Uterus (tissue), 4 donors: ENCODE measurements at places on chromosomes 12 and 14. TPM values are rescaled to one million over a fixed set of nuclear protein-coding genes. Genes with fewer than 3 reads are reported as not detected.
A peak's percentile ranks its signal among the peaks of the same experiment; 100 is the strongest.

Gene CPNE6
- 0.76 TPM for total RNA-seq

Gene PLCZ1
- not detected for total RNA-seq

Gene PRR4
- 3.0 TPM for total RNA-seq

Gene KERA
- total RNA-seq: not detected

Gene NPAS3
- total RNA-seq: 9.6 TPM

Gene CFAP251
- 135 TPM for total RNA-seq

Gene BCAT1
- 221 TPM for total RNA-seq

GRCh38 chr12:104478396-104479122 is 21.8 kb downstream of the CHST11 start:
- no peaks in the 10 kb centered on the region for H3K36me3 ChIP-seq
- DNase-seq: no peak
- H3K27me3 ChIP-seq: no peaks in the 10 kb centered on the region
- H3K4me3 ChIP-seq: no peak overlapping the region

- H3K4me3 ChIP-seq: no peak overlapping the region
- no peak for DNase-seq
- no peaks in the 10 kb centered on the region for H3K4me1 ChIP-seq
- no peaks in the 10 kb centered on the region for H3K36me3 ChIP-seq
- no peaks in the 10 kb centered on the region for H3K27me3 ChIP-seq
- H3K27ac ChIP-seq: no peak overlapping the region
Observed at GRCh38 chr12:90502070-90502469, 452.9 kb downstream of the CCER1 start.

DNA sequence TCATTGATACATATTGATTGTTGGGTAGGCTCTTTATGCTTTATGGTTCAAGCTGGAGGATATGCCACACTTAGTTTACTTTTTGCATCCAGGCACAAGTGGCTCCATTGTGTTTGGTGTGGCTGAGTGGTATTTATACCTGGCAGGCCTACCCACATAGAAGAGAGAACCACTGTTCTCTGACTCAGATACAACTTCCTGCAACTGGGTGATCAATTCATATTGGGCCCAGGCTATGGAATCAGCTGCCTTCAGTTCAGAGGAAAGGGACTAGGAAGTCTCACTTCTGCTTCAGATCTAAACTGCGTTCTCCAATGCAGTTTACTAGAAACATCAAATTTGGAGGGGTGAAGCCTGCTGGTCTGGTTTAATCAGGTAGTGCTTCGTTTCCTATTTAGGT is 49.8 kb upstream of the LRRK2 start:
- H3K27ac ChIP-seq: no peak overlapping the region
- no peaks in the 10 kb centered on the region for H3K27me3 ChIP-seq
- no peaks in the 10 kb centered on the region for H3K36me3 ChIP-seq
- DNase-seq: no peak
- no peak overlapping the region for H3K4me3 ChIP-seq
- no peaks in the 10 kb centered on the region for H3K4me1 ChIP-seq

DNA sequence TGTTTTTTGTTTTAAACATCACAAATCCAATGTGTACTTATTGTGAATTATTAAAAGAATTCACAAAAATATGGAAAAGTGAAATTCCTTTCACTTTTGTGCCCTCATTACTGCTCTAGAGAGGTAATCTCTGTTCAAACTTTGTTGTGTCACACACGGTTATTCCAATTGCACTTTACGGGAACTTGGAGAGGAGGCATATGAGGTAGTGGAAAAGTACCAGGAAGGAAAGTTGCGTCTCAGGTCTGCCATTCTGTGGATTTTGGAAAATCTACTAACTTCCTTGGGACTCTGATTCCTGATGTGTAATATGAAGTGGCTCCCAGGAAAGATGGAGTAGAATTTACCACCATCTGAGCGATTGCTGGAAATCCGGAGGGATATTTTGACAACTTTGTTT is 90.9 kb upstream of the DCN start:
- H3K27me3 ChIP-seq: no peaks in the 10 kb centered on the region
- DNase-seq: no peak
- H3K4me1 ChIP-seq: peaks cover 9% of the 10 kb centered on the region
- no peaks in the 10 kb centered on the region for H3K36me3 ChIP-seq
- no peak overlapping the region for H3K4me3 ChIP-seq

DNA sequence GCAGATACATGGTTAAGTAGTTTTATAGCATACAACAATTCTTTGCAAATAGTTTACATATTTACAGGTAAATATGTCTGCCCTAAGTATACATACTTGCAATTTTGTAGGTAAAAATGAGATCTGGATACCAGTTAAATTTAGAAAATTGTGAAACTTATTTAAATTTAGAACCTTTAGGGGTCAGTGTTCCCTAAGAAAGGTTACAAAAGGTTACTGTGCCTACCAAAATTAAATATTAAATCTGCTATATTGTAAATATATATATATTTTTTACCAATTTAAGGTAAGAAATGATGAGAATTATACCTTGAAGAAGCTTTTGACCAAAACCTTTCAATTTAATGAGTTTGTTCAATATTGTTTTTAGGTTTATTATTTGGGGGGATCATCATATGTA is 54.0 kb downstream of the MIPOL1 start:
- H3K27me3 ChIP-seq: no peaks in the 10 kb centered on the region
- DNase-seq: no peak
- no peaks in the 10 kb centered on the region for H3K4me1 ChIP-seq
- no peak overlapping the region for H3K4me3 ChIP-seq
- H3K36me3 ChIP-seq: no peaks in the 10 kb centered on the region

DNA sequence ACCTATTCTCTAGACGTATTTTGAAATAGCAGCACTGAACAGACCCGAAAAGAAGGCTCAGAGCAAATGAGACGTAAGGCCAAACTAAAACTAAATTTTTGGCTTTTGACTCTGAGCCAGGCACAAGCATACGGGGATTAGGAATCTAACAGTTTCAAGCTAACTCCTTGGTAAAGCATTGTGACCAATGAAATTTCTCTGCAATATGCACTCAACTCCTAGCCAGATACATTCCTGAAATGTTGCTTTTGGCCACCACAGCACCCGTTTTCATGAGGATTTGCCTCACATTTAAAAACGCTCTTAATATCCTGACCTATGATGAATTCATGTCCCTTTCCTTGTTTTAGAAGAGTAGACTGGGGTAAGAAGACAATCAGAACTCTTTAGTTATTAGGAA is 53.1 kb upstream of the NPFF start:
- DNase-seq: no peak
- H3K4me3 ChIP-seq: no peak overlapping the region
- H3K27me3 ChIP-seq: no peaks in the 10 kb centered on the region
- H3K27ac ChIP-seq: no peak overlapping the region
- peaks cover 9% of the 10 kb centered on the region for H3K4me1 ChIP-seq

- H3K36me3 ChIP-seq: no peaks in the 10 kb centered on the region
- H3K27me3 ChIP-seq: peaks cover 5% of the 10 kb centered on the region
- H3K27ac ChIP-seq: no peak overlapping the region
Observed at GRCh38 chr14:53942970-53943750, 13.5 kb downstream of the BMP4 start.

DNA sequence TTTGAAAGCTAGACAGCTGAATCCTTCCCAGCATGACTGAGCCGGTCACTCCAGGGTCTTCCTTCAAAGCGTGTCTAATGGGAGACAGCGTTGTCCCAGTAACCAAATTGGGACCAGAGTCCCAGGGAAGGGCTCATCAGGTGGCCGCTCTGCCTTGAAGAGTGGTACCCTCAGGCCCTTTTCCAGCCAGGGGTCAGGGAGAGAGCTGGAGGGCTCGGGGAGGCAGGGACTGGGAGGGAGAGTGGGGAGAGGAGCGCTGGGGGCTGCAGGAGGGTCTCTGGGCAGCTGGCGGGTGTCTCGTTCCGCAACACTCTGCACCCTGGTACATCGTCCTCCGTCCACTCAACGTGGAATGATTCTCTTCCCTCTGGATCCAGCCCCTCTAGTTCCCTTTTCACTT is 1.6 kb upstream of the RTL1 start:
- H3K27ac ChIP-seq: no peak overlapping the region
- no peak for DNase-seq
- no peaks in the 10 kb centered on the region for H3K36me3 ChIP-seq
- no peaks in the 10 kb centered on the region for H3K4me1 ChIP-seq
- no peak overlapping the region for H3K4me3 ChIP-seq

DNA sequence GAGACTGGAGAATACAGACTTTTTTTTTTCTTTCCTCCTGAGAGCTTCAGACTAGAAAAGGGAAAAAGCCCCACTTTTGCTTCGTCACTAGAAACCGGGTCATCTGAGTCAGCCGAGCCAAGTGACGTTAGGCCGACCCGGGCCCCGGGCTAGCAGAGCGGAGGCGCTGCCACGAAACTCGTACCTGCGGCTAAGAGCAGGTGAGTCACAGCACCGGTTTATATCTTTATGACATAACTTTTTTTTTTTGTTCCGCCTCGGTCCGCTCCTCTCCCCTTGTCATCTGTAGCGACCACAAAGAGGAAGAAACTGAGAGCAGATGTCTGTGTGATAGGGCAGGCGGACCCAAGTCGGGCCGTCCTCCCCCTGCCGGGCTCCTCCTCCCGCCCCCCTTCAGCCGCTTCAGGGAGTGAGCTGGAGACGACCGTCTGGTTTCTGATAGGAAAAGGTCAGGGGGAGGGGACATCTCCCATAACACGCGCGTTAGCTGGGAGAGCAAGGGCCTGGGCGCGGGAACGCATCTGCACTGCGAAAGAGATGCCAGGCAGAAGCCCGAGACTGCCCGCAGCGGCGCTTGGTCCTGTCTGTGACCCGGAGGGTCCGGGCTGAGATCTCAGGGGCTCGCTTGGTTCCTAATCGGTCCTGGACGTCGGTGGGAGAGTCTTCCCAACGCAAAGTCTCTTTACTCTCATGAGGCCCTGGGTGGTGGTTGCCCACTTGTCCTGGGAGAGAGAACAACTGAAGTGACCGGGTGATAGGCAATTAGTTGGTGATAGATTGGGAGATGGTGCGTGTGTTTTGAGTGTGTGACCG is 586 bp downstream of the TTC6 start:
- no peak for DNase-seq
- no peaks in the 10 kb centered on the region for H3K36me3 ChIP-seq
- peaks cover 89% of the 10 kb centered on the region for H3K27me3 ChIP-seq

GRCh38 chr12:27333403-27334009 is 870 bp downstream of the BMAL2 start:
- peak overlapping the region; percentile 8 for H3K27ac ChIP-seq
- H3K4me3 ChIP-seq: peak overlapping the region; percentile 75
- DNase-seq: no peak
- H3K27me3 ChIP-seq: no peaks in the 10 kb centered on the region
- H3K36me3 ChIP-seq: no peaks in the 10 kb centered on the region
